ENCODE measurements at places on chromosomes 6 and 20.
A peak's percentile ranks its signal among the peaks of the same experiment; 100 is the strongest.

GRCh38 chr20:12311094-12311865 lies 393.6 kb downstream of the BTBD3 start:
- DNase-seq: no peak

DNA sequence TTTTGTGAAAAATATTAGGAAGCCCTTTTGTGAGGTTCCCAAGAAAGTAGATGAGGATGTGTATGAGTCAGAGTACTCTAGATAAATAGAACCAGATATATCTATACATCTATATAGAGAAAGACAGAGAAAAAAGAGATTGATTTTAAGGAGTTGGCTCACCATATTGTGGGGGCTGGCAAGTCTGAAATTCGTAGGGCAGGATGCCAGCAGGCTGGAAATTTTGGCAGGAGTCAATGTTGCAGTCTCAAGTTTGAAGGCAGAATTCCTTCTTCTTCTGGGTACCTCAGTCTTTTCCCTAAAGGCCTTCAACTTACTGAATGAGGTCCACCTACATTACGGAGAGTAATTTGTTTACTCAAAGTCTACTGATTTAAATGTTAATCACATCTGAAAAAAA lies 65.3 kb upstream of the SAMD3 start:
- DNase-seq: no peak

DNA sequence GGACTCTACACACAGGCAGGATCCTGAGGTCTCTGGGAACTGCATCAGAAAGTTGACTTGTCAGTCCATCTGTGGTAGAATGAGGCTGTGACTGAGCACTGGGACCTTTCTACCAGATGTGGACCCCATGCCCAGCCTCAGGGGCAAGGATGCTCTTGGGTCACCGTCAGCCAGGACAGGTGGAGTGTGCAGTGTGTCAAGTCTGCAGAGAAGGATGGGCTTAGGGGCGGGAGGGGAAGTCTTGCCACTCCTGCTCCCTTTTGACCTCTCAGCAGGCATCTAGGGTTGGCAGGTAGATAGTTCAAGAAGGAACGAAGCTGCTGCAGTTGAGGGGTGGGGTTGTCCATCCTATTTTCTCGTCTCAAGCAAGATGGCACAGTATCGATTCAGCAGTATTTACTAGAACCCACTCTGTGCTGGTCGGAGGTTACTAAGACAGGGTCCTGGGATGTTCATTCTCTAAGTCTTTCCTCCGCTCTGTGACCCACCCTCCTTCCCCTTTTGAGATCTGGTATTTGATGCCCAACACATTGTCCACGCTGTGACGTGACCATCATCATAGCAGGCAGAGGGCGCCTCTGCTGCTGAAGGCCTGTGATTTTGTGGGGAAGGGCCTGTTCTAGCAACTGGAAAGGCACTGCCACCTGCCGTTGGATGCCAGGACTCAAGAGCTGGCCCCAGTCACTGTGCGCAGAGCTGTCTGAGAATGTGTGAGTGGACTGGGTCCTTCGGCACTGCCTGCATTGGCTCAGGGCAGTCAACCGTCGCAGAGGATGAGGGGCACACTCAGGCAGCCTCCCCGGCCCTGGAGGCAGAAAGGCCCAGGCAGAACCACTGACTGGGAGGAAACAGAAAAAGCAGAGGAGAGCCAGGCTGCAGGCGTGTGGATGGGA lies 23.2 kb downstream of the RBCK1 start:
- peak; percentile 57 for DNase-seq

DNA sequence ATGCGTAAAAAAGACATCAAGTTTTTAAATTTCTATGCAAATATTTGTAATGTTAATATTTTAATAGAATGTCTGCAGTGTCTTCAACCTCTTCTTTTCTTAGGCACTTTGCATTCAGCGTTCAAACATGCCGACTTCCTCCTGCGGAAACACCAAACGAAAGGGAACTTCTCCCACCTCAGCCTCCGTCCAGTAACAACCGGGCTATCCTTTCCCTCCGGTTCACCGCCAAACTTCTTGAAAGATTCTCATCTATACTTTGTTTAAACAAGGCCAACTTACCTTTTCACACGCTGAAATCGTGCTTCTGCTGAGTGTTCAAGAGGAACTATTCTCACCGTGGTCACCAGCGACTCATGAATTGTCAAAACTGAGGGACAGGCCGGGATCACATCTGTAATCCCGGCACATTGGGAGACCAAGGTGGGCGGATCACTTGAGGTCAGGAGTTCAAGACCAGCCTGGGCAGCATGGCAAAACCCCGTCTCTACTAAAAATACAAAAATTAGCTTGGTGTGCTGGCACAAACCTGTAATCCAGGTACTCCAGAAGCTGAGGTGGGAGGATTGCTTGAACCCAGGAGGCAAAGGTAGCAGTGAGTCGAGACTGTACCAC lies 44.8 kb downstream of the GJA1 start:
- DNase-seq: no peak

- DNase-seq: no peak
Observed at GRCh38 chr6:35668744-35669450, 19.8 kb downstream of the FKBP5 start.

DNA sequence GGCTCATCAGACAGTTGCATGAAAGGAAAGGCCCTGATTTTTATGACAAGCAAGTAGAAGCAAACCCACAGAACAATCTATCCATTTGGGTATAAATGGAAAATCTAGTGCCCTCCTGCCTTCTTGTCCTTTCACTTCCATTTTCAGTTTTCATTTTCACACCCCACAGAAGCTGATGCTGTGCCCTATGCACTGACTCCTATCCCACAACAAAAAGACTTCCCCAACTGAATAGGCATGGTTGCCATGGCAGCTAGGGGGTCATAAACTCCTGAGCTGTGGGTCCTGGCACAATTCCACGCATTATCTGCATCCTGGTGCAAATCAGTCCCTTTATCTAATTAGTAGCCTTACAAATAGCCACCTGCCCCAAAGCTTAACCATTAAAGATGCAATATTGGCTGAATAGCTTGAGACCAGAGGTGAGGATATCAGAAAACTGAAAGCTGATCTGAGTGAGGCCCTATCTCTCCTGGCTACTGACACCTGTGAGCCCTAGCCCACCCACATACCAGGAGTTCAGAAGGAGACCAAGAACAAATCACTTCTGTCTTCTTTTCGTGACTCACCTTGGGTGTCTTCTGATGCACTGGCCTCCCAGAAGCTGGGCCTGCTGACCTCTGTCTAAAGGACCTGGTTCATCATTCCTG lies 34.9 kb upstream of the HEY2 start:
- no peak for DNase-seq

All from endothelial cell (in vitro differentiated cells).